Activated CD8-positive, alpha-beta T cell treated with anti-CD3 and anti-CD28 coated beads, Interleukin-2, amount 10 ng/mL, durations not matched to agents 7 days and 5 days (primary cell): ENCODE measurements at places on chromosomes 5 and 9.
A peak's percentile ranks its signal among the peaks of the same experiment; 100 is the strongest.

- H3K27ac ChIP-seq: no peak overlapping the region
- H3K36me3 ChIP-seq: peaks cover 31% of the 10 kb centered on the region
- DNase-seq: no peak
- no peak overlapping the region for H3K4me3 ChIP-seq
- no peaks in the 10 kb centered on the region for H3K27me3 ChIP-seq
Observed at GRCh38 chr5:72295539-72295938, 24.5 kb downstream of the MRPS27 start.

GRCh38 chr5:6926491-6927038 is 213.3 kb downstream of the TENT4A start:
- H3K4me1 ChIP-seq: no peaks in the 10 kb centered on the region
- no peak overlapping the region for H3K4me3 ChIP-seq
- no peaks in the 10 kb centered on the region for H3K27me3 ChIP-seq
- no peak overlapping the region for H3K27ac ChIP-seq
- H3K36me3 ChIP-seq: no peaks in the 10 kb centered on the region
- DNase-seq: no peak

- no peak overlapping the region for H3K27ac ChIP-seq
- peaks cover 11% of the 10 kb centered on the region for H3K4me1 ChIP-seq
- peak overlapping the region; percentile 22 for H3K4me3 ChIP-seq
- no peaks in the 10 kb centered on the region for H3K27me3 ChIP-seq
Observed at GRCh38 chr9:125759764-125760129, 12.6 kb downstream of the PBX3 start.

DNA sequence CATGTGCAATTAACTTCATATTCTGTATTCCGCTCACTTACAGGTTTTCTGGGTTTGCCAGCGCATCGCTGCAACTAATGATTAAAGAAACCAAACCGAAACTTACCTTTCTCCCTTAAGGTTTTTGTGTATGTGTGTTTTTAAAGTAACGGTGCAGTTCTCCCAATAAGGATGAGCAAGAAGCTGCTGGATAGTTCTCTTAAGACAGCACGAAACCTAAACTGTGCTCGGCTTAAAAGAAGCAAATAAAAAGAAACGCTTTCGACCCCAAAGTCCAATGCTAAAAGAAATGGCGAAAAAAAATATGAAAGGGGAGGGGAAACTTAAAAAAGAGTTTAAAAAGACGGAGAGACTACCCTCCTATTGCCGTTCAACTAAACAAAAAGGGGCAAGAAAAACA is 340 bp downstream of the ELAVL2 start:
- peaks cover 6% of the 10 kb centered on the region for H3K36me3 ChIP-seq
- no peak overlapping the region for H3K4me3 ChIP-seq
- no peak for DNase-seq
- H3K27ac ChIP-seq: no peak overlapping the region
- H3K27me3 ChIP-seq: peaks cover 18% of the 10 kb centered on the region
- no peaks in the 10 kb centered on the region for H3K4me1 ChIP-seq
